ENCODE measurements at places on chromosomes 5 and 9.
A peak's percentile ranks its signal among the peaks of the same experiment; 100 is the strongest.

DNA sequence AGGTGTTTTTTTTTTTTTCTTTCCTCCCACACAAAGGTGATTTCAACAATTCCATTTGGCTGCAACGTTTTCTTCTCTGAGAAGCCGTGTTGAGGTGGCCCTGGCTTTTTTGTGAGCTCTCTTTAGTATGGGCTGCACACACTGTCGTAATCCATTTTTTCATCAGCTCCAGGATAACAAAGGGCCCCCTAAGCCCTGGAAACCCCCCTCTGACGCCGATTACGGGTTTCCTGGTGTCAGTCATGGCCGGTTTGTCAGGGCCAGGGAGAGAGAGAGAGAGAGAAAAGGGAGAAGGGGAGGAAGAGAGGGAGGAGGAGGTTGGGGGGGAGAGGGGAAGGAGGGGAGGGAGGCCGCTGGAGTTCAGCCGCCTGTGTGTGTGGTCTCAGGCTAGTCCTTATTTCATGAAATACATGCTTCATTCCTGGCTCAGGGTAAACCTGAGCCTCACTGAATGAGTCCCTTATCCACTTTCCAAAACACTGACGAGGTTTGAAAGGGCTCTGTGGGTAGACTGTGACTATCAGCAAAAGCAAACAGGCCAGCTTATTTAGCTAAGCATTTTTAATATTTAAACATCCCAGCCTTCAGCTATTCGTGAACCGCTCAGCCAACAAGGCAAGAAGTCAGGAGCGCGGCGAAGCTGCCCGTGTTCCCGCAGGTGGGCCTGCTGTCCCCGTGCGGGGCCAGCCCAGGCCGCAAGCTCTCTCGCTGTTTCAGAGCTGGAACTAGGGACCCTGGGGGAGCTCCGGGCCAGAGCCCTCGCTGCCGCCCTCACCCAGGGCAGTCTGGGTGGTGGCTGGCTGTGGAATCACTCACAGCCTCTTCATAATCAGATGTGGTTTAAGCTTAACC is 172.8 kb downstream of the ERCC6L2 start:
- no peak for DNase-seq

DNA sequence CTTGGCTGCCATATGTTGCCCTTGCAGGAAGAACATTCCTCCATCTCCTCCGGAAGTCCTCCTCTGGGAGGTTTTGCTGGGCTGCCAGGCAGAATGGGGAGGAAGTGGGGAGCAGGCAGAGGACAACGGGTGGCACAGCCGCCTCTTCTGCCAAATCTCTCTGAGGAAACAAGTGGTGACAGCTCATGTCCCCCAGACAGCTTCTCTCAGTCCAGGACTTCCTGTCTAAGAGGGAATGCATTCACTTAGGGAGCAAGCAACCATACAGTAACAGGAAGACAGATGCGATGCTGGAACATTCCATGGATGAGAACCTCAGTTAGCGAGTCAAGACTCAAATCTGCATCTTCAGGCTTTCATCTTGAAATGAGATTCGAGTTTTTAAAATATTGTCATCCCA is 701.0 kb downstream of the SEMA5A start:
- peak; percentile 1 for DNase-seq

DNA sequence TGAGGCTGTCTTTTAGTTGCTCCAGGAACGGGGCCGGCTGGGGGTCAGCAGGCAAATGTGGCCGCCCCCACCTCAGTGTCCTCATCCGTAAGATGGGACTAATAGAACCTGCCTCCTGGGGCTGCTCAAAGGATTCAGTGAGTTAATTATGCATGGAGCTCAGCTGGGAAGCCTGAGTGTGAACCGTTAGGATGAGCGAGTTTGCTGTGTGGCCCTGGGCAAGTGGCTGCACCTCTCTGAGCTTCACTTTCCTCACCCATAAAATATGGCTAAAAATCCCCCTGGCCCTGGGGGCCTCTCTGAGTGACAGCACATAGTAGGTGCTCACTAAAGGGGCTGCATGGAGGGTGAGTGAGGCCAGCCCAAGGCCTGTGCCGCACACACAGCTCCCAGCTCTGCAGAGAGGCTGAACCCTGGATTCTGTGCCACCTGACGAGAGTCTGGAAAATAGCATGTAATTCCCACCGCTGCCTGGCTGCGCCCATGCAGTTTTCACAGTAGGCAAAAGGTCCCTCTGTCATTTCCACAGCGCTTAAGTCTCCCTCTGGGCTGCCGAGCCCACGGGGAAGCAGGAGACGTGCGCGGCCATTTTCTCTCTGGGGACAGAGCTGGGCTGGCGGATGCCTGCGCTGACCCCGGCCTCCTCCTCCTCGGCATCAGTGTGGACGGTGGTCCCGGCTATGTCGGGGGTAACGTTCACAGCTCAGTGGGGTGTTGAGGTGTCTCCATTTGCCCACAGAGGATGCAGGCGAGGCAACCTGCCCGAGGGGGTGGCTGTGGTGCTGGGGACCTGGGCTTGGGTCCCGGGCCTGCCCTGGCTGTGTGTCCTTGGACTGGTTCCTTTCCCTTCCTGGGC is 18.2 kb downstream of the ASS1 start:
- DNase-seq, result no peak

DNA sequence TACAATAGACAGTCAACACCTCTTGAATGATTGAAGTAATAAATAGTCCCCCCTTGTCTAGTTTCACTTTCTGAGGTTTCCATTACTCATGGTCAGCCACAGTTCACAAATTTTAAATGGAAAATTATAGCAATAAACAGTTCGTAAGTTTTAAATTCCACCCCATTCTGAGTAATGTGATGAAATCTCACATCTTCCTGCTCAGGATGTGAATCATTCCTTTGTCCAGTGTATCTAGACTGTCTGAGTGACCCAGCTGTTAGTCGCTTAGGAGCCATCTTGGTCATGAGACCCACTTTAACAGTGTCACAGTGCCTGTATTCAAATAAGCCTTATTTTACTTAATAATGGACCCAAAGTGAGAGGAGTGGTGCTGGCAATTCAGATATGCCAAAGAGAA is 311.6 kb upstream of the PRR16 start:
- DNase-seq, result no peak

Data from cerebellar cortex (tissue), 1 donor.